ENCODE measurements at places on chromosomes 13 and 19.

DNA sequence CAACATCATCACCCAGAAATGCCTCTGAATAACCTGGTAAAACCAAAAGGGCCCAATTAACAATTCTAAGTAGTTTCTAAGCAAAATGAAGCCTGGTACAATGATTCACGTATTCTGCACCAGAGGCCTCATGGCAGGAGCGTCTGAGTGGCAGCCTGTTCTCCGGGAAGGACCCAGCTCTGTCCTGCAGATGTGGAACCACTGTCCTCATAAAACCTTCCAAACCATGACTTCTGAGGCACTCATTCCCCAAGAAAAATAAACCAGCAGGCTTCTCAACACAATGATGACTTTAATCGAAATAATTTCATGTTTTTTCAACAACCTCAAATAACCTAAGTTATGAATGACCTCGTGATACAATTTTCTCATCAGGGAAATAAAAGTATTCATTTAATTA lies 89.9 kb downstream of the STK24 start:
- DNase-seq: peak; percentile 82

DNA sequence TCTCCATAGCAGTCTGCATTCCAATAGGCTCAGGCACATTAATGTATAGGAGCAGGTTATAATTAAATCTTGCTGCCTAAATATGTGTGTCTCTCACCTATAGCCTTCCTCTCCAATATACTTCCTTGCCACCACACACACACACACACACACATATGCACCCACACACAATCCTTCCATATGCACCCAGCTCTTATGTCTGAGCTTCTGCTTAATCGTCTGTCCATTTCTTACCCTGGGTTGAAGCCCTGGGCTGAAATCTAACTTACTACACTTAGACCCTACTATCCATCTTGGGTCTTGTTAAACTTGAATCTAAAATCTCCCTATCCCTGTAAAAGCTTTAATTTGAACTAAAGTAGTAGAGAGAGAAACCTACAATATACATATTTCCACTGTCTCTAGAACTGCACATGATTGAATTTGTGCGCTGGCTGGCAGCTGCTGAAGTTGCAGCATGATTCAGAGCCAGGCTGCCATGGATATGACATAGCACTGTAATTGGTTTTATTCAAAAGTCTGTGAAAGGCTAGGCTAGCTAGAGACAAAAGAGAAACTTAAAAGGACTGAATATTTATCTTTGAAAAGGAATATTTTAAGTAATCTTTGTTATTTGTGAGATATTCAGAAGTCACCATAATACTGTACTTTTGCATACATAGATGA lies 25.7 kb upstream of the FREM2 start:
- DNase-seq: no peak

GRCh38 chr19:46920362-46920761 lies 59.6 kb downstream of the ARHGAP35 start:
- no peak for DNase-seq

DNA sequence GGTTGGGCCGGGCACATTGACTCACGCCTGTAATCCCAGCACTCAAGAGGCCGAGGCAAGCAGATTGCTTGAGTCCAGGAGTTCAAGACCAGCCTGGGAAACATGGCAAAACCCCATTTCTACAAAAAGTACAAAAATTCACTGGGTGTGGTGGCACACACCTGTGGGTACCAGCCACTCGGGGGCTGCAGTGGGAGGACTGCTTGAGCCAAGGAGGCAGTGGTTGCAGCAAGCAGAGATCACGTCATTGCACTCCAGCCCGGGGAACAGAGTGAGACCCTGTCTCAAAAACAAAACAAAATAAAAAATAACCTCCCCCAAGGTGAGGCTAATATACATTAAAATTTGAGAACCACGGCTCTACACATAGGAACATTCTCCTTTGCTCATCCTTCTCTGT lies 24.9 kb downstream of the NLRP13 start:
- no peak for DNase-seq

- peak; percentile 3 for DNase-seq
Measured at GRCh38 chr13:82330499-82330898, 1551.8 kb downstream of the SLITRK1 start.

DNA sequence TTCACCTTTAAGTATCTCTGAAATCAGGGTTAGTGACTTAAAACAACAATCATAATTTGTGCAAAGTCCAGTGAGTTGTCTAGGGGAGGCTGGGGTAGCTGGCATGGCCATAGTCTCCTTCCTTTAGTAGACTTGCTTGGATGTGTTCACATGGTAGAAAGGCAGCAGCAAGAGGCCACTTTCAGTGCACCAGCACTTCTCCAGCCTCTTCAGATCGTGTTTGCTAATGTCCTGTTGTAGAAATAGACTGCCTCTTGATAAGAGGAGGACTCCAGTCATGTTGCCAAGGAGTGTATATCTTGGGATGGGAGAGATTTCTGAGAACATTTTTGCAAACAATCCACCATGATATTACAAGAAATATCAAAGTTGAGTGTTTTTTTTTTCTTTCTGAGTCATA lies 22.9 kb downstream of the WDFY2 start:
- no peak for DNase-seq

DNA sequence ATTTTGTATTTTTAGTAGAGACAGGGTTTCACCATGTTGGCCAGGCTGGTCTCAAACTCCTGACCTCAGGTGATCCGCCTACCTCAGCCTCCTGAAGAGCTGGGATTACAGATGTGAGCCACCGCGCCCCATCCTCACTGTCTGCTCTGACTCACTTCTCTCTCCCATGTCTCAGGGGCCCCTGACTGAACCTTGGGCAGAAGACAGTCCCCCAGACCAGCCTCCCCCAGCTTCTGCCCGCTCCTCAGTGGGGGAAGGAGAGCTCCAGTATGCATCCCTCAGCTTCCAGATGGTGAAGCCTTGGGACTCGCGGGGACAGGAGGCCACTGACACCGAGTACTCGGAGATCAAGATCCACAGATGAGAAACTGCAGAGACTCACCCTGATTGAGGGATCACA lies 5.0 kb downstream of the SIGLEC9 start:
- no peak for DNase-seq

- no peak for DNase-seq
Measured at GRCh38 chr13:105107781-105108180, 1427.7 kb downstream of the EFNB2 start.

DNA sequence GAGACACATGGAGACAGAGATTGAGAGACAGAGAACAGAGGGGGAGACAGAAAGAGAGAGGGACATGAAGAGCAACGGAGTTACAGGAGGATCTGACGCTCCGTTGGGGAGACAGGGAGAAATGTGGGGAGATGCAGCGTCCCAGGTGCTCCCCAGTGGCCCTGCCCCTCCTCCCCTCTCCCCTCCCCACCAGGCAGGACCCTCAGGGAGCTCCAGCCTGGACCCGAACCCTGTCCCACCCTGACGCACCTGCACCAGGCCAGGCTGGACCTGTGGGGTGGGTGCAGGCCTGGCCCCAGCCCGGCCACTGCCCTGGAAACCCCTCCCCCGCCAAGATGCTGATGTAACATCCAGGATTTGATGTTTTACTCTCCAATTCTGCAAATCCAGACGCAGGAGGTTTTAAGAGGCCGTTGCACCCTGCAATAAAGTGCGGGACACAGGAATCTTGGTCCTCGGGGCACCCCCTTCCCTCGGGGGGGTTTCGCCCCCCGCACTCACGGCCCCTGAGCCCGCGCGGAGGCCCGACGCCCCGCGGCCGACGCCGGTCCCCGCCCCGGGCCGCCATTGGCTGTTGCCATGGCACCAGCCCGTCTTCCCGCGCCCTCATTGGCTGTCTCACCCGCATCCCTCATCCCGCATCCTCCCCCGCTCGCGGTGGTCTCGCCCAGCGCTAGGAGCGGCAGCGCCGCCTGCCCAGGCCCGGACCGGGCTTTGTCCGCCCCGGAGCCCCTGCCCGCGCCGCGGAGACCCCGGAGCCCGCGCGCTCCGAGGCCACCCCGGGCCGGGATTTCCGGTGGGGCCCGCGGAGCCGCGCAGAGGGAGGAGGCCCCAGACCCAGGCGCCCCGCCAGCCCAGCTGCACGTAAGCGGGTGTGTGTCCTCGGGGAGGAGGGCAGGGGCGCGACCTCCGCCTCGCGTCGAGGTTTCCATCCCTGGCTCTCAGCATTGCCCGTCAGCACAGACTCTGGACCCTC lies at the start of gene APC2:
TSS of gene APC2 (plus strand) at position 655 of the 976 bp plus-strand sequence. CDS start 2,881 bp downstream, outside the sequence.
- no peak for DNase-seq

DNA sequence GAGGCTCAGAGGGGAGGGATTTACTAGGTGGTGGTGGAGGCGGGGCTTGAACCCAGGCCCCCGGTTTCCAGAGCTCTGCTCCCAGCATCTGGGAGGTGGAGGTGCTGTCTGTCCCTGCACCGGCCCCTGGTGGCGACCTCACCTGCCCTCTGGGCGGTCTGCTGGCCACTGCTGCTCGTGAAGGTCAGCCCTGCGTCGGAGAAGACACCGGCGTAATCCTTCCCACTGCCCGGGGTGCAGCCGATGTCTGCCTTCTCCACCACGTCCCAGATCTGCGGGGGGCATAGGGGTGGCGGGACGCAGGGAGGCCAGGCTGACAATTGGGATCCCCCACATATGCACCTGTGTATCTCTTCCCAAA lies 12.8 kb downstream of the C3 start:
- no peak for DNase-seq

- peak; percentile 58 for DNase-seq
Measured at GRCh38 chr13:27203854-27204253, 32.2 kb upstream of the USP12 start.

DNA sequence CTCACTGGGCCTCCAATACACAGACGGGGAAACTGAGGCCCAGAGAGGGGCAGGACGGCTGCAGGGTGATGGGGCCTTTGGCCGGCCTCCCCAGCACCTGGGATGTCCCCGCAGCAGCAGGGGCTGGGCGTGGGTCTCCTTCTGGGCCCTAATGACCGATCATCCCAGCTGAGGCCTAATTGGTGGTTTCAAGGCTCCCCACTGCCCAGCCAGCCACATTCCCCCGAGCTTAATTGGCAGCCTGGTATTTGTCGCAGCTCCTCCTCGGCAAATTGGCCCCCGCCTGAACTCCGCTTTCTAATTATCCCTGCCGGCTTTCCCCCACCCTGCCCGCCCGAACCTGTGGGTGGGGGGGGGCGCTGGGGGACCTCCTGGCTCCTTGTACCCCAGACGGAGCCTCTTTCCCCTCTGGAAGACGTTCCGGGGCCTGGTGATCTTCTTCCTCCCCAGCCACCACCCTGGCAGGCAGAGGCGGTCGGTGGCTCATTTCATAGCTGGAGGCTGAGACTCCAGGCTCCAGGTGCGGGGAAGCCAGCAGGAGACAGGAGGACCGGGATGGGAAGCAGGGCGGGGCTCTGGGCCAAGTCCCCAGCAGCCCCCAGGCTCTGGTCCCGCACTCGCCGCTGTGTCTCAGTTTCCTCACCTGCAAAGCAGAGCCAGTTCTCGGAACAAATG lies 27.2 kb upstream of the WDR18 start:
- DNase-seq: peak; percentile 78

GRCh38 chr13:61706899-61707298 lies 291.2 kb upstream of the PCDH20 start:
- DNase-seq: no peak

DNA sequence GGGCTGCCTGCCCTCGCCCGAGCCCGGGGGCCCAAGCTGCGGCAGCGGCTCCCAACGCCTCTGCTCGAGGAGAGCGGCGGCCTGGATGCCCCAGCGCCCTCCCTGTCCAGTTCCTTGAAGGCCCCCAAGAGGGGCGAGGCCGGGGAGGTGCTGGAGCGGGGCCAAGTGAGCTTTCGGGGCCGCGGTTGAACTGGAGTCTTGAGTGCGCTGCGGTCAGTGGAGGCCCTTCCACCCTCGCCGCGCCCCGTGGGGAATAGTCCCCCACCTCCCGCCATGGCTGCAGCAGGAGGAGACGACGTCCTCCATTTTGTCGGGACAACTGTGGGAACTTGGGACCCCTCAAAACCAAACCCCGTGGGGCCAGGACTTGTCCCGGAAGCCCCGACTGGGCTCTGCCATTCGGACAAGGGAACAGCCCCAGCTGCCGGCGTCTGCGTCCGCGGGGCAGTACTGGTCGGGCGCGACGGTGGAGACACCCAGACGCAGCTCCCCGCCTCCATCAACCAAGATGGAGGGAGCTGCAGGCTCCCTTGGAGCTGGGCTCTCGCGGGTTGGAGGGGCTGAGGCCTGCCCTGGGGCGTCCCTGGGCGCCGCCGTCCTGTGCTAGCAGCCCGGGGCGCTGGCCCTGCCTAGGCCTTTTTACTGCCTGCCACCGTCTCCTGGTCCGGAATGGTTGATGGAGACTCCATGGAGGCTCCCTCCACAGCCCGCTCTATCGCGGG lies 736 bp upstream of the ZMYM5 start:
- DNase-seq: peak; percentile 55

- peak; percentile 4 for DNase-seq
Measured at GRCh38 chr13:104477261-104477660, 1411.0 kb upstream of the SLC10A2 start.

DNA sequence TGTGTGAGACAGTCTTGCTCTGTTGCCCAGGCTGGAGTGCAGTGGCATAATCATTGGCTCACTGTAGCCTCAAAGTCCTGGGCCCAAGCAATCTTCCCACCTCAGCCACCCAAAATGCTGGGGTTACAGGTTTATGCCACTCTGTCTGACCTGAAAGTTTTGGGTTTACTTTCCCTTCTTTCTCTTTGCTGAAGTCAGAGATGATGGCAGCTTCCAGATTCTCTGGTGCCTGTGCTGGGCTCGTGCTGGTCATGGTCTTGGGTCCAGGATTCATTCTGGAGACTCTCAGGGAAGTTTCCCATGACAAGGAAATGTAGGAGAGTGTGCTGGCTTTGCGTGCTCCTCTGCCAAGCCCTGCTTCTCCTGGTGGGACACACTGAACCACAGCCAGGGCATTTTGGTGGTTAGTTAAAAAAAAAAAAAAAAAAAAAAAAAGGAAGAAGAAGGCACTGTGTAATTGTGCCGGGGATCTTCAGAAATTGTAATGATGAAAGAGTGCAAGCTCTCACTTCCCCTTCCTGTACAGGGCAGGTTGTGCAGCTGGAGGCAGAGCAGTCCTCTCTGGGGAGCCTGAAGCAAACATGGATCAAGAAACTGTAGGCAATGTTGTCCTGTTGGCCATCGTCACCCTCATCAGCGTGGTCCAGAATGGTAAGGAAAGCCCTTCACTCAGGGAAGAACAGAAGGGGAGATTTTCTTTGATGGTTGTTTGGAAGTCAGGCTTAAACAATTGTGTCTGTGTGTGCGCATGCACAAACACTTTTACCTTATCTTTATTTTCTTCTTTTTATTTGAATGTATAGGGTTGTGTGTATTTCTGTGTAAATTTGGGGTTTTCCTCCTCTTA lies at the start of gene ALOX5AP:
TSS of gene ALOX5AP (plus strand) at position 519 of the 847 bp plus-strand sequence. CDS start at position 582, 63 bp downstream.
- no peak for DNase-seq

DNA sequence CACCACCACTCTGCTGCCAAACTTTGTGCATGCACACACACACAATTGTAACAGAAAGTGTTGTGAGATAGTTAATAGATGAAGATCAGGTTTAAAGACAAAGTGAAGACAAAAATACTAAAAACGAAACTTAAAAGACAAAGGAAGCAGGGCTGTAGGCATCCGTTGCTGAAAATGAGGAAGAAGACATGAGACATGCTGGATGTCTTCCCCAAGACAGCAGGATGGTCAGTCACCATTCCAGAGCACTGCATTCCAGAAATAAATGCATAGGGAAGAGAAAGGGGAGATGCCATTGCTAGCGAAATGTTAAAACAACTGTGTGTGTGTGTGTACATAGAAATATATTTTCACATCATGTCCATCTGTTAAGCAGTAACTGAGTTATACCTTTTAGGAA lies 520.1 kb downstream of the SUCLA2 start:
- no peak for DNase-seq

- peak; percentile 98 for DNase-seq
Measured at GRCh38 chr19:35757231-35757748, 461 bp upstream of the HSPB6 start.
